ENCODE measurements at places on chromosomes 3 and 15.

DNA sequence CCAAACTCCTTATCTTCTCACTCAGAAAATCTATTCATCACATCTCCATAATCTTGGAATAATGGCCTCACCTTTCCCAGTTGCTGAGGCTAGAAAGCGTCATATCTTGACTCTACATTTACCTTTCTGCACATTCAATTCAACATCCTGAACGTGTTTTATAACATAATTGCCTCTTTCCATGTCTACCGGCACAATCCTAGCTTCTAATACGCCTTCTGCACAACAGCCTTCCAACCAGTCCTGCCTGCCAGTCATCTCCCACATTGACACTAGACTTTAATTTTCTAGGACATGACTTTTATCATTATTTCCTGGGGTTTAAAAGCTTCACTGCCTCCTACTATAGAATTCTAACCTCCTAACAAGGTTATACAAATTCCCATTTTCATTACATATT is 906.6 kb downstream of the ROBO1 start:
- DNase-seq = no peak

GRCh38 chr15:93476491-93477177 is 387.6 kb upstream of the RGMA start:
- DNase-seq = no peak

GRCh38 chr3:125186800-125187598 is 25.5 kb downstream of the SLC12A8 start:
- no peak for DNase-seq

- DNase-seq = peak; percentile 18
Measured at GRCh38 chr15:84570164-84570735, 30.6 kb upstream of the ZSCAN2 start.

- no peak for DNase-seq
Measured at GRCh38 chr3:157225001-157225400, 65.1 kb upstream of the CCNL1 start.

DNA sequence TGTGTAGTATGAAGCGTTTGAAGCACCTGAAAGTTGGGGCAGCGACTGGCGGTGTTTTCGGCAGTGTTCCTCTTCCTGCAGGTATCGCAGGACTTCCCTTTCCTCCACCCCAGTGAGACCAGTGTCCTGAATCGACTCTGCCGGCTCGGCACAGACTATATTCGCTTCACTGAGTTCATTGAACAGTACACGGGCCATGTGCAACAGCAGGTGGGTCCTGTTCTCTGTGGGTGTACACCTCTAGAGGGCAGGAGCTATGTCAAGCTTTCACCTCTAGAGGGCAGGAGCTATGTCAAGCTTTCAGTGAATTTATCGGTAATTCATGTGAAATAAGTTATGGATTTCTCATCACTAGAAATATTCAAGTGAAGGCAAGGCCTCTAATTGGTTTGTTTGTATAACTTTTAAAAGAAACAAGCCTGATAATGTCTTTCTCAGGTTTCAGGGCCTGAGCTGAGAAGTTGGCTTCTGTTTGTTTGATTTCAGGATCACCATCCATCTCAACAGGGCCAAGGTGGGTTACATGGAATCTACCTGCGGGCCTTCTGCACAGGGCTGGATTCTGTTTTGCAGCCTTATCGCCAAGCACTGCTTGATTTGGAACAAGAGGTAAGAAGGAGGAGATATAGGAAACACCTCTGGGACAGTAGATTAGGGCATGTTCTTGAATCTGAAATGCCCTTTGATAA is 5.3 kb downstream of the TUBGCP4 start:
- no peak for DNase-seq

GRCh38 chr15:59329570-59330350 is 42.9 kb downstream of the MYO1E start:
- DNase-seq = no peak

DNA sequence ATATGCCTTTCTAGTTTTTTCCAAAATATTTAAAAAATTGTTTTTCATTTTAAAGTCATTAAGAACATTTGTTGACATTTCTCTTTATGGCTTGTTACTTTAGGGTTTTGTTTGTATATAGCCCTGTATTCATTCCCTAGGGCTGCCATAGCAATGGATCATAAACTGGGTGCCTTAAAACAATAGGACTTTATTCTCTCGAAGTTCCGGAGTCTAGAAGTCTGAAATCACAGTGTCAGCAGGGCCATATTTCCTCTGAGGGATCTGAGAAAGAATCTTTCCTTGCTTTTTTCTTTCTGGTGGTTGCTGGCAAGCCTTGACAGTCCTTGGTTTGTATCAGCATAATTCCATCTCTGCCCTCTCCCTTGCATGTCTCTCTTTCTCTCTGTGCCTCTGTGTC is 63.4 kb upstream of the CADPS start:
- no peak for DNase-seq

GRCh38 chr15:94277485-94277884 is 46.1 kb downstream of the MCTP2 start:
- DNase-seq = no peak

GRCh38 chr3:41684797-41685735 is 276.8 kb downstream of the ULK4 start:
- no peak for DNase-seq

DNA sequence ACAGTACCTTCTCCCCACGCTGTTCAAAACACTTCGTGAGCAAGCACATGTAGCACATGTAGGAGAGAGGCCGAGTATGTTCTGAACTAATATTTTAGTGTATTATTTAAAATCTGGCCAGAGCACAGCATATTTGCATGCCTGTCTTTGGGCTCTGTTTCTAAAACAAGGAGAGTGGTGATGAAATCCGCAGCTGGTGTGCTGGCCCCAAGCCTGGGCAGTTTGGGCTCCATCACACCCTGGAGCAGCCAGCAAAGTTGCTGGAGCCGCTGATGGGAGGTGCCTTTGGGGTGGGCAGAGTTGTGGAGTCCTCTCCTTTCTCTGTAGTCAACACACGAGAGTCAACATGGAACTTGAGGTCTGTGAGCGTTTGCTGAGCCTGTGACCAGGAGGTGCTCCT is 116.6 kb downstream of the SLCO3A1 start:
- peak; percentile 75 for DNase-seq

- no peak for DNase-seq
Measured at GRCh38 chr3:129006864-129007263, 5.8 kb downstream of the EFCC1 start.

- DNase-seq = no peak
Measured at GRCh38 chr3:62873761-62874710, 1.2 kb downstream of the CADPS start.

GRCh38 chr3:110533089-110533488 is 538.5 kb upstream of the NECTIN3 start:
- DNase-seq = no peak

GRCh38 chr3:122957707-122958689 is 69.6 kb downstream of the SEMA5B start:
- no peak for DNase-seq

DNA sequence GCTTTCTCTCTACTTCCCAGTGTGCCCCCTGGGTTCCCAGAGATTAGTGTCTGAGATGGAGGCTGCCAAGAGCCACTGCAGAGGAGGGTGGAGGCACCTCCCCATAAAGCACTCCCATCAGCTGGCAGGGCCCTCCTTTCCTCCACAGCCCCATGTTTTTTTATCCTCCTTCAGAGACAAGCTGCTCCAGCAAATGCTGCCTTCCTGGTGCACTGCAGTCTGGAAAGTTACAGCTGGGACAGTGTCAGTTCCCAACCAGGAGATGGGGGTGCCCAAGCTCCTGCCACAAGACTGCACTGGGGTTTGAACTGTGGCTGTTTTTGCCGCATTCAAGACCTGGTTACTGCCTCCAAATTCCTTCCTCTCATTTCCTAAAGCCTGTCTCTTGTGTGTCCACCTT is 206.1 kb downstream of the CADPS start:
- DNase-seq = no peak

DNA sequence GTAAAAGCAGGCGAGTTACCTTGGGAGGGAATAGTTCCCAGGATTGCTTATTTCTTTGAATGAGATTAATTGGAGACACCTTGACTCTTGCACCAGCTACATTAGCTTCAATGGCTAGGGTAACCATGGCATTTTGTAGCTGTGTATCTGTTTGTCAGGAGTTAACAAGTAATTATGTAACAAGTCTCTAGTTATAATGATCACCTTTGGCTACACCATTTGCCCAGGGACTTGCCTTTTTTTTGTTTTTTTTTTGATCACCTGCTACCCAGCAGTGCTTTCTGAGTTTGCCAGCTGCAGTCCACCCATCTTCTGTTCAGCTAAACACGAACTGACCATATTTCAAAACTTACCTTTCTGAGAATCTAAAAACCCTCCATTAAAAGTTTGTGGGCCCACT is 2.2 kb downstream of the MED12L start:
- DNase-seq = no peak

DNA sequence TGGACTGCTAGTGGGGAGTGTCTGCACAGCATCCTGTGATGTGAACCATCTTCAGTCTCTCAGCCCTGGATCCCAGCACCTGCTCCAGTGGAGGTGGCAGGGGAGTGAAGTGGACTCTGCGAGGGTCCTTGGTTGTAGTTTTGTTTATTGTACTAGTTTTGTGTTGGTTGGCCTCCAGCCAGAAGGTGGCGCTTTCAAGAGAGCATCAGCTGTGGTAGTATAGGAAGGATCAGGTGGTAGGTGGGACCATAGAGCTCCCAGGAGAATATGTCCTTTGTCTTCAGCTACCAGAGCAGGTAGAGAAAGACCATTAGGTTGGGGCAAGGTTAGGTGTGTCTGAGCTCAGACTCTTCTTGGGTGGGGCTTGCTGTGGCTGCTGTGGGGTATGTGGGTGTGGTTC is 20.9 kb downstream of the NEK11 start:
- DNase-seq = no peak

DNA sequence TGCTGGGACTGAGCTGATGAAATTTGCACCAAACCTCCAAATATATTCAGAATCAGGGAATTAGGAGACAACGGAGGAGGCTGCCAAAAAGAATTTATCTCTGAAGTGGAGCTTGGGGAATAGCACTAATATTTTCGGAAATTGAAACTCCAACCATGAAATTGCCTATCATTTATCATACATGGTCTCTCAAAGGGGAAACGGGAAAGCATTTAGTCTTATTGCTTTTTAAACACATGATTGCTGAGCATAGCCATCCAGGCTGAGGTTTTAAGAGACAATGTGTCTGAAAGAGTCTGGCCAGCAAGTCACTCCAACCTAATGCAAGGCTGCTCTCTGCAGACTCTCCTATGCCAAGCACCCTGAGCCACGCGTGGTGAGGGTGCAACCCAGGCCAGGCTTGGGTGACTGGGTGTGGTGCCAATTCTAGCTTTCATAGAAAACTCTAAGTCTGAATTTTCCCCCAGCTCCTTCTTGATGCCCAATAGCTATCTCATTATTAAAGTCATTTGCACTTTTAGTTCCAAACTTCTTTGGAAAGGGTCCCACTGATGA is 200.2 kb downstream of the RPLP1 start:
- DNase-seq = no peak

DNA sequence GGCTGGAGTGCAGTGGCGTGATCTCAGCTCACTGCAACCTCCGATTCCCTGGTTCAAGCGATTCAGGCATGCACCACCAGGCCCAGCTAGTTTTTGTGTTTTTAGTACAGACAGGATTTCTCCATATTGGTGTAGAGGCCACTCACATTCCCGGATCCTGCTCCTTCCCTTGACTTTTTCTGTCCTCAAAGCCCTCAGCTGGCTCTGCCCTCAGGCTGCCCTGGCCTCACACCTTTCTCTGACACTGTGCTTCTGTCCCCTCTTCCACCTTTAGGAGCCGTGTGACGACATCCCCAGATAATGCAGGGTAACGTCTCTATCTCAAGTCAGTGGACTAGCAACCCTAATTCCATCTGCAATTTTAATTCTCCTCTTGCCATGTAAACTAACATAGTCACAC is 8.6 kb upstream of the CYFIP1 start:
- no peak for DNase-seq

DNA sequence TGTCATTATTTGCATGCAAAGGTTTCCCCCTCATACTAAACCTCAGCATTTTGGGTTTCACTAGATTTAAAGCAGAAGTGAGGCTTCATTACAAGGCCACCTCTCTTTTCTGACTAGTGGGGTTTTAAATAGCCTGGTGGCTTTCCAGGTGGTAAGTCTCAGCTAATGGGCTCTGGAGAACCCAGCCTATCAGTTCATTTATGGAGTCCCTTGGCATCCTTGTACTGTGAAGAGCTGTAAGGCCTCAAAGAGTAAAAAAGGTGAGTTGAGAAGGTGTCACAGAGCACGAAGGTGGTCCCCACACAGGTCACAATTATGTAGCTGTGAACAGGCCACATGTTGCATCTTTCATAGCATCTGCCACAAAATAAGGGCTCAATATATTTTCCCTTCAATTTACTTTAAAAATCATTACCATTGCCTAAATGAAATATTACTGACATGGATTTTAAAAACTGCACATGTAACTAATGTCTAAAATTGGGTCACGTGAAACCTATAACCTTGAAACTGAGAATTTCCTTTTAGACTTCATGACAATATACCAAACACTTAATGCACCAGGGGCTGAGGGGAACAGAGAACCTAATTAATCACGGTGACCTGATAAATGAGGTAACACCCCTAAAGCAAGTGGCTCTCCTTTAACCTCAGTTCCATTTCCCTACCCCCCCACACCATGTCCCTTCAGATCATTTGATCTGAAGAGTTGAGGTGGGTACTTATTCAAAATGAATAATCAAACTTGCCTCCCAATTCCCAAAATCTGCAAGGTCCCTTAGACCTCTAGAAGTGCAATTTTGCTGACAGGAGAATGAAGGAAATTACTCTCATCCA is 1.3 kb downstream of the NGLY1 start:
- DNase-seq = no peak

DNA sequence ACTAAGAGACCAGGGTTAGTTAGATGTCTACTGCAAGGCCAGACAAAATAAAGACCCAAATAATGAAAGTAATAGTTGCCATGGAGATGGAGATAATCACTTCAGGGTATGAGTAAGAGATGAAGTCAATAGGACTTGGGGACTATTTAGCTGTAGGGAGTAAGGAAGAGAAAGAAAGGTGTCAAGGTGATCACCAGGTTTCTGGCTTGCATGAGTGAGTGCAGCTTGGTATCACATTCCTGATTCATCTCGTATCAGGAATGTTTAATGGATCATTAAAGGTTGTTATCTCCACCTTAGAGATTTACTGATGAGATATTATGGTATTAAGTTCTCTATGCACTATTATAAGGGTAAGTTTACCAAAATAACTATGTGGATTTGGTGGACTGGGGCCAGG is 357.4 kb upstream of the ATP11B start:
- no peak for DNase-seq

DNA sequence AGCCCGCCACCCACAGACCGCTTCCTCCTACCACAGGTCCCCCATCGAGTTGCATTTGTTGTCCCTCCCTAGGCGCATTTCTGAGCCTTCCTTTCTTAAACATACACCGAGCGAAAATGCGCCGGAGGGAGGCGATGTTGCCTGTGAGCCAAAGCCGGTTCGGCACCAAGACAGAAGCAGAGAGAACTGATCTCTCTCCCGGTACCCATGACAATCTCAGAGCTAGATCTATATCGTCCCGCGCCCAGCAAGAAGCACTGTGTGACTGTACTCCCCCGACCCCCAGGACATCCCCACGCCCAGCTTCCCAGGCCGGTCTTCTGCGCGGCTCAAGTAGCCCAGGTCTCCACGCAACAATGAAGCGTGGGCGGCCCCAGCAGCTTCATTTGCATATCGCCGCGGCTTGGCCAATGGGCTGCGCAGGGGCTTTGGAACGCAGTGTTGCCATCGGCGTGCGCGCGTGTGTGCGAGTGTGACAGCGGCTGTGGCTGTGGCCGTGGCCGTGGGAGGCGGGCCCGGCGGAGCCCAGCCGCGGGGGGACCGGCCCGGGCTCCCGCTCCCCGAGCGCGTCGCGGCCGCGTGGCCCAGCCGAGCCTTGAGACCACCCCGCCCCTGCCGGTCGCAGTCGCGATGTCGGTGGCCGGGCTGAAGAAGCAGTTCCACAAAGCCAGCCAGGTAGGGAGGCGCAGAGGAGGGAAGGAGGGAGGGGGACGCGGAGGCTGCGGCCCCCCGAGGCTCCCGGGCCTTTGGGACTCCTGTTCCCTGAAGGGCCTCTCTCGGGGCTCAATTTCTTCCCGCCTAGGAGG is at the start of gene SH3GL3:
TSS of gene SH3GL3 (plus strand) at position 438 of the 806 bp plus-strand sequence. CDS start at position 631, 193 bp downstream.
- peak; percentile 37 for DNase-seq
